Psoas muscle (tissue), 8 donors: ENCODE measurements at places on chromosomes 4 and X. TPM values are rescaled to one million over a fixed set of nuclear protein-coding genes. Genes with fewer than 3 reads are reported as not detected.

GRCh38 chrX:56284269-56284668 is 52.1 kb downstream of the KLF8 start:
- no peak for DNase-seq

GRCh38 chrX:112642349-112642748 is 37.4 kb downstream of the LHFPL1 start:
- no peak for DNase-seq

DNA sequence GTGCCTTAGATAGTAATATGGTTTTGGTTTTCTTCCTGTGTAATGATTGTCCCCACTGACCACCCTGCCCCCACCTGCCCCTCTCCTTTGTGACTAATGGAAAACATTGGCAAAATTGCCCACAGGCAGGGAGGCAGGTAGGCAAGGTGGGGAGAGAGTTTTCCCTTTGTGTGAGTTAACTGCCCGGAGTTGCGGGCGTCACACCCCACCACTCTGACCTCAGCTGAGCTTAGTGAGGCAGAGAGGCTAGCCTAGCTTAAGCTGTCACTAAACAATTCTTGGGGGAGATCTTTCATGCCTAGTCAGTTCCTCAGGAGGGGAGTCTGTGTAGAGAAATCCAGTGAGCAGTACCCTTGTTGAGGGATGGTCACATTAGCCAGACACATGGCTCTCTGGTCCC is 245.3 kb downstream of the BCOR start:
- no peak for DNase-seq

GRCh38 chrX:142428916-142429315 is 223.8 kb upstream of the MAGEC2 start:
- no peak for DNase-seq

SPACA5 gene
- total RNA-seq: not detected

DNA sequence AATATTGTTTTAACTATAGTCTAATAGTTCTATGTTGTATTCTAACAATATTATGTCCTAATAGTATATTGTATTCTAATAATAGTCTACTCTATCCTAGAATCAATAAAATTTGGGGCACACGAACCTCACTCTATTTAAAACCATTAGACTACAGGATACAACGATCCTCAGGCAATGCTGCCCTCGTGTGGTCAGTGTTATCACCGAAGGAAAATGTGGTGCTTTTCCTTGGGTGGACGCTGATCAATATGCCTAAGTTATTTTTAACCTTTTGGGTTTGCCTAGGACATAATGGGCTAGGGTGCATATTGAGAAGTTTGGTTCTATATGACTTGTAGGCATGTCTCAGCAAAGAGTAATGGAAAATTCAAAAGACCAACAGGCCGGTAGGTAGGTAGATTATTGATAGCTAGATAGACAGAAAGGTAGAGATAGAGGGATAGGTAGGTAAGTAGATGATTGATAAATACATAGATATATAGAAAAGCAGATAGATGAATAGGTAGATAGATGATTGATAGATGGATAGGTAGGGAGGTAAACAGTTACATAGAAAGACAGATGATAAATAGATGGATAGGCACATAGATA is 75.1 kb downstream of the PRKX start:
- no peak for DNase-seq
